ENCODE measurements at places on chromosomes 5 and 9. TPM values are rescaled to one million over a fixed set of nuclear protein-coding genes. Genes with fewer than 3 reads are reported as not detected.

RORB gene
- total RNA-seq, result 0.02 TPM

IRX4 gene
- not detected for total RNA-seq

PLEKHG4B gene
- total RNA-seq, result 0.06 TPM

TRIM36 gene
- total RNA-seq, result 0.19 TPM

PCDHB16 gene
- not detected for total RNA-seq

TSSK1B gene
- not detected for total RNA-seq

ESM1 gene
- not detected for total RNA-seq

FOXD4 gene
- not detected for total RNA-seq
